ENCODE measurements at places on chromosomes 7 and 10. TPM values are rescaled to one million over a fixed set of nuclear protein-coding genes. Genes with fewer than 3 reads are reported as not detected.

DNA sequence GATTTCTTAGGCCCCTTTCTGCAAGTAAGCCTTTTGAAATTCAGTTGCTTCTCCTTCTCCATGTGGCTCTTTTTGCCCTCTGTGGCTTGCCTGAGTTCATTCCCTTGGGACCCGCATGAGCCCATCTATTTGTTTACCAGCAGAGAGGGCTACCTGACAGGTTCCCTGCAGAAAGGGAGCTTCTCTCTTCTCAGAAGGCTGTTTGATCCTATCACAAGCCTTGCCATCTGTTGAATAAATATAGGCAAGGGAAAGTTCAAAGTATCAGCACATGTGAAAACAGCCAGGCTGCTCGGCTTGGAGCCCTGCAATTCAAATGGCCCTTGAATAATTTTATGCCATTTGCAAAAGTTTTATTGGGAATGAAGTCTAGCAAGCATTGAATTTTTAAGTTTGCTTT is 720.2 kb upstream of the FZD8 start:
- H3K36me3 ChIP-seq, result no peaks in the 10 kb centered on the region
- no peak overlapping the region for H3K27ac ChIP-seq

DNA sequence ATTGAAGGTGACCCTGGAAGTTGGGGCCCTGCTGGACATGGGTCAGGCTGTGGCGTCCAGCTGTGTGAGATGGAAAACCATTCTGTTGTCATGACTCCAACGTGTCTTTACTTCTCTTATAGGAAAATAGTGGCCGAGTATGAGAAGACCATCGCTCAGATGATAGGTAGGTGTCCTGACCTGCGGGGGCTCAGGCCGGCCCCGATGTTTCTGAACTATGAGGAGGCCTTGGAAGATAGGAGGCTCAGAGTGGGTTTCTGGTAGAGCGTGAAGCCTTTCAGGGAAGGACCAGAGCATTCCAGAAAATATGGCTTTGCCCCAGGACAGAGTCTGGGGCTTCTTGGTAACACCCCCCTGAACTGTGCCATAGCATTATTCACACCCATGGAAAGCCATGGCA is 29.3 kb upstream of the BTBD16 start:
- H3K27ac ChIP-seq, result no peak overlapping the region
- H3K36me3 ChIP-seq, result no peaks in the 10 kb centered on the region
- H3K27me3 ChIP-seq, result no peaks in the 10 kb centered on the region
- no peak overlapping the region for H3K4me3 ChIP-seq
- no peak for DNase-seq

DNA sequence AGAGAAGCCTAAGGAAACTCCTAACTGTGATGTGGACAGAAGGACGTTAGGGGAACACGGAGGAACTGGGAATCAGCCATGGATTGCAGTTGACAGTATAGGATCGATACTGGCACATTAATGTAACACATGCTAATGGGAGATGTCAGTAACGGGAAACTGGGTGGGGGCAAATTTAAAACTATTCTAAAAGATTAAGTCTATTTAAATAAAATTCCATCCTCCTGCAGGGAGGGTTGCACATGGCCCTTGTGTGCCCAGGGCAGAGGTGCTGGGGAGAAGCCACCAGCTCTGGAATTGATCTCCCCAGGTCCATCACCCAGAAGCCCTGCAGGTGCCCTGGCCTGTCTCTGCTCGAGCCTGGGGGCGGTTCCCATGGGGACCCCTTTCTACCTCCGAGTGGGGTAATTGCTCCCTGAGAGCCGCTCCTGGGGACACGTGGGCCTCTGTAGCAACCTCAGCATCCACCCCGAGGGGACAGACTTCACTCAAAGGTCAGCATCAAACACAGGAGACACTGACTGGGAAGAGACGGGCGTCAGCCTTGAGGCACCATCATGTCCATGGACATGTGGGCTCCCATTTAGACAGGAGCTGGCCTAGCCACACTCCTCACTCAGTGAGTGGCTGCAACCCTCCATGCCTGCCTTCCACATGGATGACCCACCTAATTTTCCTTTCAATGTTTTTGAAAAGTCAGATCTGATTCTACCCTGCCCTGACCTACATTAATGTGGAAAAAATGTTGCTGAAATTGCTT is 21.1 kb downstream of the SCART1 start:
- peak overlapping the region; percentile 81 for H3K27ac ChIP-seq
- peaks cover 25% of the 10 kb centered on the region for H3K4me1 ChIP-seq
- no peaks in the 10 kb centered on the region for H3K27me3 ChIP-seq
- peak; percentile 2 for DNase-seq
- H3K4me3 ChIP-seq, result peak overlapping the region; percentile 16
- no peaks in the 10 kb centered on the region for H3K36me3 ChIP-seq

GRCh38 chr10:46234431-46235060 is 52.3 kb upstream of the ANTXRL start:
- DNase-seq, result peak; percentile 4
- no peak overlapping the region for H3K27ac ChIP-seq
- H3K4me3 ChIP-seq, result no peak overlapping the region
- H3K36me3 ChIP-seq, result peaks cover 50% of the 10 kb centered on the region
- H3K4me1 ChIP-seq, result peaks cover 9% of the 10 kb centered on the region

DNA sequence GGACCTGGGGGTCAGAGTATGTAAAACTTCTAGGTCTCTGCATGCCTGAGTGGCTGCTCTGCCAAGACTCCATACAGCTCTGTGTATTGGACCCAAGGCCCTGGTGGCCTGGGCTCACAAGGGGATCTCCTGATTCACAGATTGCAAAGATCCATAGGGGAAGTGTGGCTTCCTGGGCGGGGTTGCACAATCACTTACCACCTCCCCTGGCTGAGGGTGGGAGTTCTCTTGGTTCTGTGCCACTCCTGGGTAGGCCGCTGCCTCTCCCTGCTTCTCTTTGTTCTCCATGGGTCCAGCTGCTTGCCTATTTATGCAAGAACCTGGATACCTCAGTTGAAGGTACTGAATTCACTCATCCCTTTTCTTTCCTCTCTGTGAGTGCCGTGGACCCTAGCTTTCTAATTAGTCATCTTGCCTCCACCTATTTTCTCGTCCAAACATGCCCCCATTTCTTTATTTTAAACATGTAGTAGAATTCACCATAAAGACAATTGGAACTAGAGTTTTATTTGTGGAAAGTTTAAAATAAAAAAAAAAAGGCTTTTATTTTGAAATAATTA is 18.5 kb upstream of the AGR3 start:
- no peaks in the 10 kb centered on the region for H3K36me3 ChIP-seq
- H3K4me3 ChIP-seq, result no peak overlapping the region
- no peaks in the 10 kb centered on the region for H3K4me1 ChIP-seq
- H3K27ac ChIP-seq, result no peak overlapping the region
- H3K27me3 ChIP-seq, result peaks cover 2% of the 10 kb centered on the region
- DNase-seq, result no peak

- H3K36me3 ChIP-seq, result no peaks in the 10 kb centered on the region
- H3K4me3 ChIP-seq, result no peak overlapping the region
- no peak for DNase-seq
- no peaks in the 10 kb centered on the region for H3K4me1 ChIP-seq
- no peak overlapping the region for H3K27ac ChIP-seq
- H3K27me3 ChIP-seq, result no peaks in the 10 kb centered on the region
Measured at GRCh38 chr7:556837-557557, 37.4 kb upstream of the PDGFA start.

DNA sequence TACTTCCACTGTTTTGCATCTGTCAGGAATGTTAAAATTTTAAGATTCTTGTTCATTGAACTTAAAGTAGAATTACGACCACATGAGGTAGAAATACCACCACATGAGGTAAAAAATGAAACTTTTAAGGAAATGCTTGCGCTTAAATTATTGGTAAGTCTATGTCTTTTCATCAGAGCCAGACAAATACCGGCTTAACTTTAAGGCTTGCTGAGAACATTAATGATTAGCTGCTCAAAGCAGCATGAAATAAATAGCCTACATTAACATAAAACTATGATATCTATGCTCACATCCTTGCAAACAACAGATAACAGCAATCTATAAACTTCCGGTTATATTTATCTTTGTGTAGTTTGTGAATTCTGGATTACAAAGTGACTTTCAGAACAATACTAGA is 26.9 kb upstream of the SCIN start:
- H3K4me3 ChIP-seq, result no peak overlapping the region
- H3K27me3 ChIP-seq, result peaks cover 13% of the 10 kb centered on the region
- no peak for DNase-seq
- H3K4me1 ChIP-seq, result no peaks in the 10 kb centered on the region

PRTFDC1 gene
- total RNA-seq, result 0.27 TPM

FAM25G gene
- not detected for total RNA-seq

Measured in activated CD4-positive, alpha-beta T cell treated with anti-CD3 and anti-CD28 coated beads, Interleukin-2, amount 10 ng/mL, durations not matched to agents 7 days and 5 days (primary cell).